ENCODE measurements at places on chromosomes 2 and 18.
A peak's percentile ranks its signal among the peaks of the same experiment; 100 is the strongest.

- H3K27me3 ChIP-seq = no peaks in the 10 kb centered on the region
- H3K4me3 ChIP-seq = no peak overlapping the region
- H3K4me1 ChIP-seq = peaks cover 2% of the 10 kb centered on the region
- no peak for DNase-seq
- H3K27ac ChIP-seq = no peak overlapping the region
Observed at GRCh38 chr18:77077401-77077800, 55.2 kb downstream of the MBP start.

DNA sequence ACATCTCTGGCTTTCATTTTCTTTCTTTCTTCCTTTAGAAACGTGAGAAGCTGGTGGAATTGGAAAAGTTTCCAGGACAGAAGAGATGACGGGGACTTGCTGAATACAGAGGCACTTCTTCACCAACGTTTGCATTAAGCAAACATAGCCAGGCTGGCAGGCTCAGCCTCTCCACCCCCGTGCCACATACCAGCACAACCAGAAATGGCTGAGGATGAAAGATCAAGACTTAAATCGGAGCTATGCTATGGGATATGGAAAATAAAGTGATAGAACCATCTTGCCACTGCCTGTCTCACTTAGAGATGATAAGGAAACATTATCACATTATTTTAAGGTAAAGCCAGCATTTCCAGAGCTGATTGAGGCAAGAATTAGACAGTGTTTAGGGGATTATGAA, 483.3 kb downstream of the BCL11A start:
- no peaks in the 10 kb centered on the region for H3K4me1 ChIP-seq
- DNase-seq = no peak
- H3K4me3 ChIP-seq = no peak overlapping the region
- no peak overlapping the region for H3K27ac ChIP-seq
- H3K36me3 ChIP-seq = no peaks in the 10 kb centered on the region

- H3K36me3 ChIP-seq = no peaks in the 10 kb centered on the region
- no peak overlapping the region for H3K4me3 ChIP-seq
- peak overlapping the region; percentile 32 for H3K27ac ChIP-seq
- H3K4me1 ChIP-seq = peaks cover 25% of the 10 kb centered on the region
Observed at GRCh38 chr2:33133454-33133952, 186.8 kb downstream of the LTBP1 start.

- no peaks in the 10 kb centered on the region for H3K36me3 ChIP-seq
- H3K4me1 ChIP-seq = no peaks in the 10 kb centered on the region
- no peak overlapping the region for H3K27ac ChIP-seq
Observed at GRCh38 chr2:24626131-24626530, 135.1 kb downstream of the NCOA1 start.

GRCh38 chr18:12770469-12771219, 67.8 kb downstream of the PSMG2 start:
- H3K4me3 ChIP-seq = no peak overlapping the region
- H3K4me1 ChIP-seq = no peaks in the 10 kb centered on the region
- no peaks in the 10 kb centered on the region for H3K36me3 ChIP-seq
- peaks cover 2% of the 10 kb centered on the region for H3K27me3 ChIP-seq
- DNase-seq = no peak
- no peak overlapping the region for H3K27ac ChIP-seq
